ENCODE measurements at places on chromosomes 11 and 22.

DNA sequence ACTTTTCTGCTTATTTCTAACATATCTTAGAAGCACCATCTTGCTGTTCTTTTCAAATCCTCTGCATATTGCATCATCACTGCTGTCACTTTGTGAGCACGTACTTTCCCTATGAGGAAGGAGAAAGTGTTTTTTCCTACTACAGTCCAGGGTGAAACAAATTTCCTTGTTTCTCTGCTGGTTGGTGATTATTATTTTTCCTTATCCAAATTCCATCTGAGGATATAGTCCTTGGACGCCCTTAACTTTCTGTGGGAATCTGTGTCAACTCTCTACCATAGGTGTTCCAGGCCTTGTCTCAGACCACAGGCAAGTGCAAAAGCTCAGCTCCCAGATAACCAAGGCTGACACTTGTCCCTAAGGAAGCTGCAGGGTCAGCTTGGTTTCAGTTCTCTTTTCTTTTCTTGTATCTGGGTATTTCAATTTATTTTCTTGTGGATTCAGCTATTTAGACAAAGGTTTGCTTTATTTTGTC is 29.4 kb upstream of the LYVE1 start:
- DNase-seq: no peak

- no peak for DNase-seq
Observed at GRCh38 chr11:62577046-62577714, 3.5 kb upstream of the EEF1G start.

DNA sequence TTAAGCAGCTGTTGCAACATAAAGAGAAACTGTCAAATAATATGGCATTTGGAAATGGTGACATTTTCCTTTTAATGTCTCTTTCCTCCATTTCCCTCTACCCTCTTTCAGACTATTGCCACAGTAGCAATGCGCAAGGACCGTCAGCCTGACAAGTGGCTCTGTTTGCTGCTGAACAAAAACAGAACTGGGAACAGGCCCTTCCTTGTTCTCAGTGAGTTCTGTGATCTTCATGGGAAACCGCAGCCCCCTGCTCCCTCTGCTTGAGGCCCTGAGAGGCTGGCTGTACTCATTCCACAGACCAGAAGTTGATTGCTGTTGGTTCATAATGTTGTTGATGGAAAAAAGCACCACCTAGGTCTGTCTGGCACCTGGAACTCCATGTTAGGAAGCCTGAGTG is 559.7 kb downstream of the OPCML start:
- no peak for DNase-seq

- no peak for DNase-seq
Observed at GRCh38 chr11:62399172-62399877, 19.5 kb upstream of the SCGB1A1 start.

DNA sequence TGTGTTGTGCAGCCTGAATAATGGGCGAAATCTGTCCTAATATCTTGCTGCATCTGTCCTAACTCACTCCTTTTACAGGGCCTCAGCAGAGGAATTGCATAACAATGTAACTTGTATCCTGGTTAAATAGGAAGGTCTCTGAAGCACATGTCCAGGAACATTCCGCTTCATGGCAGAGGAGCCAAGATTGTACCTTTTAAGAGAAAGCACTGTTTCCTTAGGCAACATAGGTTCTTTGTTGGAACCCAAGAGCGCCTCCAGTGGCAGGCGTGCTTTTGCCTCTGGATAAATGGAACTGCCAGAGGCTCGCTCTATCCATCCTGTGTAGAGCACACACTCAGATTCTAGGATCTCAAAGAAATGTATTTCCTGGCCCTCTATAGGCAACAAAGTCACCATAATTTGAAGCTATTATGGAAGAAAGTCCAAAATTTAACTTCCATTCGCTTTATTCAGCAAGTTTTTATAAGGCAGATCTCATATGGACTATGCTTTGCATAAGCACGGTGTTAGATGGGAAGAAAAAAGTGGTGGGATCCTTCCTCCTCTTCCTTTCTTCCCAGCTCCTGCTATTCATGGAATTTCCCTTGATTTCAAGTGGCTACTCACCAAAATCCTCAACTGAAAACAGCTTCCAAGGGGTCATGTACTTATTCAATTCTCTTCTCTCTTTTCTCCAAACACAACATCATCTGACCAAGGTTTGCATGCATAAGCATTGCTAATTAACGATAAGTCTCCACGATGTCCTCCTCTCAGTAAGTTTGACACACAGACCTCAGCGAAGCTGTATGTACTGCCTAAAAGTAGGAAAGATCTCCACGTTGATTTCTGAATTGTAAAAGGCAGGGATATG is at the start of gene BLID:
BLID (minus strand) TSS at position 692 of the 856 bp plus-strand sequence; CDS start at position 399, 293 bp downstream.
- DNase-seq: no peak

DNA sequence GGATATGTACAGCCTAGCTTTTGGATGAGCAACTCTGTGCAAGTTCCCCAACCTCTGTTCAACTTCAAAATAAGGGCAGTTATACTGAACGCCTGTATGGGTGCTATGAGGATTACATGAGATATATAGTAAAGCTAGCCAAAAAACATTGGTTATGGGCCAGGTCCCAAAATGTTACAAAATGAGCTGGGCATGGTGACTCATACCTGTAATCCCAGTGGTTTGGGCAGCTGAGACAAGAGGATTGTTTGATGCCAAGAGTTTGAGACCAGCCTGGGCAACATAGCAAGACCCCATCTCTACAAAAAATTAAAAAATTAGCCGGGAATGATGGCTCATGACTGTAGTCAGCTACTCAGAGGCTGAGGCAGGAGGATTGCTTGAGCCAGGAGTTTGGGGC is 118.4 kb downstream of the TEAD1 start:
- DNase-seq: no peak

DNA sequence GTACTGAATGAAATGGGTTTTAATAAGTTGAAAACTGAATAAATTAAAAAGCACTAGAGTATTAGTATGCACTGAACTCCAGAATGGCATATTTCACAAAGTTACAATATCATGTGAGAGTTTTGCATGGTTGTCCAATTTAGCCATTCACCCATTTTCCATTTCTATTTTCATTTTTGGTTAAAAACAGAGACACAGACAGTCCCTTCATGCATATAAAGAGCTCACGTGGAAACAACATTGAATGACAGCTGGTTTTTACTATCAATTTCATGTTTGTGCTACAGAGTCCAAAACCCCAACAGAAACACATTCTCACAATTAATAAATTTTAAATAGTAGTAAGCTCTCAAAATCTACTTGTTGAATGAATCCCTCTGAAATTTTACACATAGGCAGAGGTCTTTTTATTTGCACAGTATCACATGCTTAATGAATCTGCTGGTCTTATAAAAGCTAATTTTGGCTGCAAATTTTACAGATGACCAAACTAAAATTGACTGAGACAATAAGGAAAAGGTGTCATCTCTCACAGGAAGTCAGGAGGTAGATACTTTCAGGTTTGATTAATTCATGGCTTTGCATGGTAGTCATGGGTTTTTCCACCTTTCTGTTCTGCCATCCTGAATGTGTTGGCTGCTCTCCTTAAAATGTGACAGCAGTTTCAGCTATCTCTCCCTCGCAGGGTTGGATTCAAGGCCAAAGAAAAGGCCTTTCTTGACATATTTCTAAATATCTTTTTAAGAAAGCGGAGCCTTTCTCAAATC is 20.6 kb upstream of the DDI1 start:
- no peak for DNase-seq

All from stimulated activated CD4-positive, alpha-beta T cell treated with anti-CD3 and anti-CD28 coated beads, Interleukin-1b, Interleukin-23, amount 100 ng/mL, for 1 hour (primary cell).